Upper lobe of right lung (tissue), 1 donor: ENCODE measurements at places on chromosomes 11 and 22. TPM values are rescaled to one million over a fixed set of nuclear protein-coding genes. Genes with fewer than 3 reads are reported as not detected.
A peak's percentile ranks its signal among the peaks of the same experiment; 100 is the strongest.

DNA sequence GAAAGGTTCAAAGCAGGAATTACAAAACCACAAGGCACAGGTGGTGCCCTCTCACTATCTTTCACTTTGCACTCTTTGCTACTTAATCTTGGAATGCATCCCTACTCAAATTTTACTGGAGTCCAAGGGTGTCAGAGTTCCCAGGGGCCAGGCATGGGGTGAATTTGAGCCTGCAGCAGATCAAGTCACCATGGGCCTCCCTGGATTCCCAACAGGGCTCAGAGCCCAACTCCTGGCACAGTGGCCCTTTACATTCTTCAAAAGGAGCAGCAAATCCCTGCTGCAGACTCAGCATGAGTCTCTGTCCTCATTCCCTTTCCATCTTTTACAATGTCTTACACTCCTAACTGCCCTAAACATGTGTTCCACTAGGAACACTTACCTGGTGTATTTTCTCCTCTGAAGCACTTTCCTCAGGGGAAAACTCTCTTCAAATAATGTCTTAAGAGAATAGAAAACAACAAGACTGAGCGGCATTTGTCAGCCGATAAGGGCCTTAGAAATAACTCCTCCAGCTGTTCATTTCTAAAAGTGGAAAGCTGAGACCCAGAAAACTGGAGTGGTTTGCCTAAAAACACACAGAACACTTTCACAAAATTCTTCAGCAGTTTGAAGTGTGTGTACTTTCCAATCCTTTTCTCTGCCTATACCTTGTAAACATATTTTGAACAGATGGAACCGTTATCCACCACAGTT is 596.0 kb downstream of the INSC start:
- no peaks in the 10 kb centered on the region for H3K36me3 ChIP-seq
- DNase-seq = no peak
- H3K4me3 ChIP-seq = no peak overlapping the region
- no peak overlapping the region for H3K27ac ChIP-seq
- H3K27me3 ChIP-seq = no peaks in the 10 kb centered on the region

DNA sequence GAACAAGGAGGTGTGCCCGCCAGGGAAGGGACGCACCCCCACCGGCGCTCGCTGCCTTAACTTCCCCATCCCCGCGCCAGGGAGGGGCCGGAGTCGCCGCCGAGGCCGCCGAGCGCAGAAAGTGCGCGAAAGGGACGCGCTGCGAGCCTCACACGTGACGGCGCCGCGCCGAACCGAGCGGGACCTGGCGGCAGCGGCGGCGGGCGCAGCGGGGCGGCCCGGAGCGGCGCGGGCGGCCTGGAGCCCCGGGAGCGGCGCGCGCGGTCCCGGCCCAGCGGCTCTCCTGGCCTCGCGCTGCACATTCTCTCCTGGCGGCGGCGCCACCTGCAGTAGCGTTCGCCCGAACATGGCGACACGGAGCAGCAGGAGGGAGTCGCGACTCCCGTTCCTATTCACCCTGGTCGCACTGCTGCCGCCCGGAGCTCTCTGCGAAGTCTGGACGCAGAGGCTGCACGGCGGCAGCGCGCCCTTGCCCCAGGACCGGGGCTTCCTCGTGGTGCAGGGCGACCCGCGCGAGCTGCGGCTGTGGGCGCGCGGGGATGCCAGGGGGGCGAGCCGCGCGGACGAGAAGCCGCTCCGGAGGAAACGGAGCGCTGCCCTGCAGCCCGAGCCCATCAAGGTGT is at the start of gene SORL1:
Gene SORL1 (plus strand): TSS at position 329 of the 623 bp plus-strand sequence. CDS start 18 bp downstream, at position 347.
- no peaks in the 10 kb centered on the region for H3K36me3 ChIP-seq
- peaks cover 23% of the 10 kb centered on the region for H3K4me1 ChIP-seq
- H3K27ac ChIP-seq = peak within 1 kb of the TSS; percentile 69
- peak; percentile 91 for DNase-seq

GRCh38 chr22:29842740-29843139 is 4.7 kb upstream of the ASCC2 start:
- DNase-seq = no peak
- H3K27ac ChIP-seq = no peak overlapping the region

DEAF1 gene
- 27.1 TPM for total RNA-seq

DNA sequence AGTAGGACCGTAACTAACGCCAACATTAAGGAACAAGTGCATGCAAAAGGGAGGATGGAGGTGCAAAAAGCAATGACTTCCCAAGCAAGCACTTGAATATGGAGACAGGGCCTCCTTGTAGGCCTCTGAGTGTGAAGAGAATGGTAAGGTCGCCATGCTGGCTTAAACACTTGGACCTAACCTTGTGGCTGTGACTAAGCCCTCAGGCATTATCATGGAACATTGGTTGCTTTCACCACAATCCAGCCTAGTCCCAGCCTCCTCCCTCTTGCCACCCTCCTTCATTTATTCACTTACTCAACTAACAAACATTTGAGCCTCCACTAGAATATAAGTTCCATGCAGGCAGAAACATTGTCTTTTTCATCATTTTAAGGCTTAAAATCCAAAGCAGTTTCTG is 11.9 kb upstream of the SYTL2 start:
- no peaks in the 10 kb centered on the region for H3K36me3 ChIP-seq
- no peaks in the 10 kb centered on the region for H3K27me3 ChIP-seq
- no peak overlapping the region for H3K4me3 ChIP-seq

GRCh38 chr11:62217191-62217748 is 8.8 kb downstream of the SCGB2A1 start:
- no peak overlapping the region for H3K27ac ChIP-seq
- H3K36me3 ChIP-seq = no peaks in the 10 kb centered on the region
- no peak overlapping the region for H3K4me3 ChIP-seq
- no peaks in the 10 kb centered on the region for H3K27me3 ChIP-seq

DNA sequence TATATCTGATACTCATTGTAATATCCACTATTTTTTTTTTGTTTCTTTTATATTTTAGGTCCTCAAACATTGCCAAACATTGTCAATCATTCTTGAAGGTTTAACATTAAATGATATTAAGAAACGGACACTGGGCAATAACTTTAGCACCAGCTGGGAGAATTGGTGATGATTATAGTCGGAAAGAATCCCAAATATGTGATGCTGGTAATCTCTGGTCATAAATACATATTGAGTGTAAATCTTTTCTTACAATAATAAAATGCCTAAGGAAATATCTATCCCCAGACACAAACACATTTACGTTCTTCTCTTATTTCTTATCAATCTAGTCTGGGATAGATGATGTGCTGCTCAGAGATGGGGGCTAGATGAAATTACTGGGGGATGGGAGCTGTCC is 25.2 kb downstream of the OR51E2 start:
- H3K4me1 ChIP-seq = no peaks in the 10 kb centered on the region
- no peak overlapping the region for H3K4me3 ChIP-seq
- H3K36me3 ChIP-seq = no peaks in the 10 kb centered on the region
- H3K27me3 ChIP-seq = no peaks in the 10 kb centered on the region
- H3K27ac ChIP-seq = no peak overlapping the region

IGF2 gene
- 8.8 TPM for total RNA-seq

- DNase-seq = no peak
- no peaks in the 10 kb centered on the region for H3K36me3 ChIP-seq
- H3K27ac ChIP-seq = peak overlapping the region; percentile 94
- H3K4me3 ChIP-seq = no peak overlapping the region
- H3K4me1 ChIP-seq = peaks cover 30% of the 10 kb centered on the region
These were observed 16.8 kb upstream of the B4GALNT4 start for GRCh38 chr11:352456-353031.

GRCh38 chr11:1597994-1598380 is at the start of gene KRTAP5-2:
KRTAP5-2 (minus strand) TSS chr11:1598294; CDS start chr11:1598250, 44 bp downstream.
- H3K27ac ChIP-seq = no peak within 1 kb of the TSS
- H3K27me3 ChIP-seq = peaks cover 5% of the 10 kb centered on the region
- H3K4me3 ChIP-seq = no peak within 1 kb of the TSS
- no peaks in the 10 kb centered on the region for H3K36me3 ChIP-seq
- DNase-seq = no peak

- DNase-seq = peak; percentile 81
- H3K4me3 ChIP-seq = peak overlapping the region; percentile 29
- no peaks in the 10 kb centered on the region for H3K27me3 ChIP-seq
- peak overlapping the region; percentile 92 for H3K27ac ChIP-seq
- H3K4me1 ChIP-seq = peaks cover 65% of the 10 kb centered on the region
- no peaks in the 10 kb centered on the region for H3K36me3 ChIP-seq
These were observed 13.6 kb upstream of the CDC42EP1 start for GRCh38 chr22:37546437-37547250.

SCUBE2 gene
- 9.9 TPM for total RNA-seq

GRCh38 chr22:48781868-48782267 is 1045.8 kb downstream of the BRD1 start:
- no peak for DNase-seq
- no peaks in the 10 kb centered on the region for H3K36me3 ChIP-seq
- no peaks in the 10 kb centered on the region for H3K27me3 ChIP-seq
- no peak overlapping the region for H3K4me3 ChIP-seq

GRM5 gene
- 0.06 TPM for total RNA-seq

- no peak for DNase-seq
- H3K4me3 ChIP-seq = peak overlapping the region; percentile 21
- peak overlapping the region; percentile 37 for H3K27ac ChIP-seq
- no peaks in the 10 kb centered on the region for H3K27me3 ChIP-seq
These were observed 230.4 kb downstream of the ST3GAL4 start for GRCh38 chr11:126585774-126586491.

GRCh38 chr22:46309526-46310085 is 12.9 kb downstream of the GTSE1 start:
- no peak overlapping the region for H3K27ac ChIP-seq
- no peaks in the 10 kb centered on the region for H3K4me1 ChIP-seq
- no peak overlapping the region for H3K4me3 ChIP-seq
- no peaks in the 10 kb centered on the region for H3K36me3 ChIP-seq
- H3K27me3 ChIP-seq = no peaks in the 10 kb centered on the region

F2 gene
- total RNA-seq = not detected

- H3K4me3 ChIP-seq = no peak overlapping the region
- no peaks in the 10 kb centered on the region for H3K36me3 ChIP-seq
- no peaks in the 10 kb centered on the region for H3K27me3 ChIP-seq
- H3K4me1 ChIP-seq = peaks cover 33% of the 10 kb centered on the region
These were observed 57.5 kb upstream of the PLET1 start for GRCh38 chr11:112318184-112318591.

DNA sequence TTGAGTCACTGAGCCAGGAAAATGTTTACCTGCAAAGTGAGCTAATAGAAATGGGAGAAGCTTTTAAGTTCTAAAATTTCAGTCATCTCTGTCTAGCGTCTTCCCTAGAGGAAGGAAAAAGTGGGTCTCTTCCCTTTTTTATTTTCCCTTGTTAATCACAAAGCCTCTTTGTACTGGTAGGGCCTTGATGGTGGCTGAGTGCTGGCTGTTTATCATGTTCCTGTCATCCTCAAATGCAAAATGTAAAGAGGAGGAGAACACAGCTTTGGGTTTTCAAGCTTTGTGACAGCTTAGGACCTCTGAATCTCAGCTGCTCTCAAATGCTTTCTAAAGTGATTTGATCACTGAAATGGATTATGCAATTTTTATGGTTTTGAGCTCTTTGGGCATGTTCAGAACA is 222.0 kb downstream of the TMEM135 start:
- H3K4me1 ChIP-seq = no peaks in the 10 kb centered on the region
- no peak overlapping the region for H3K27ac ChIP-seq
- no peak overlapping the region for H3K4me3 ChIP-seq
- DNase-seq = no peak

PRODH gene
- total RNA-seq = 60.9 TPM

ARHGAP42 gene
- 19.8 TPM for total RNA-seq

PIK3C2A gene
- 96.8 TPM for total RNA-seq

GRCh38 chr11:43289368-43289767 is 22.4 kb upstream of the API5 start:
- H3K27ac ChIP-seq = no peak overlapping the region
- DNase-seq = no peak
- no peak overlapping the region for H3K4me3 ChIP-seq
- no peaks in the 10 kb centered on the region for H3K4me1 ChIP-seq
- no peaks in the 10 kb centered on the region for H3K27me3 ChIP-seq

GRCh38 chr11:44759743-44760476 is 33.1 kb downstream of the TSPAN18 start:
- DNase-seq = no peak
- H3K4me1 ChIP-seq = peaks cover 10% of the 10 kb centered on the region
- H3K4me3 ChIP-seq = no peak overlapping the region
- H3K27me3 ChIP-seq = no peaks in the 10 kb centered on the region

DNA sequence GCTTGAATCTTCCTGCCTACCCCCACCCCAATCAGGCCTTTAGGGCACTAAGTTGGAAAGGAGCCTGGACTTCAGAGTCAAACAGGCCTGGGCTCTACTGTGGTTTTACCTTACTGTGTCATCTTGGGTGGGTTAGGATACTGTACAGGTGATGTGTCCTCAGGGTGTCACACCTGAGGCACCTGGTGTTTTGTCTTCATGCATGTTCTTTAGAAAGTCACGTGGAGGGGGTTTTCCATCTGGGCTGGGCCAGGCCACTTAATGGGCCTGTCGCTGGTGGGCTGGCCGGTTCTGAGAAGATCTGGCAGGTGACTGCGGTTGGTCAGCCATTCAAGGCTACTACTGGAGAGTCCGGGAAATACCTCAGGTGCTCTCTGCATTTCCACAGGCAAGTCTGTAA is 92.6 kb downstream of the SWAP70 start:
- no peak overlapping the region for H3K4me3 ChIP-seq
- peaks cover under 1% of the 10 kb centered on the region for H3K36me3 ChIP-seq
- no peaks in the 10 kb centered on the region for H3K27me3 ChIP-seq
- DNase-seq = no peak
- no peak overlapping the region for H3K27ac ChIP-seq

MYOD1 gene
- not detected for total RNA-seq

DNA sequence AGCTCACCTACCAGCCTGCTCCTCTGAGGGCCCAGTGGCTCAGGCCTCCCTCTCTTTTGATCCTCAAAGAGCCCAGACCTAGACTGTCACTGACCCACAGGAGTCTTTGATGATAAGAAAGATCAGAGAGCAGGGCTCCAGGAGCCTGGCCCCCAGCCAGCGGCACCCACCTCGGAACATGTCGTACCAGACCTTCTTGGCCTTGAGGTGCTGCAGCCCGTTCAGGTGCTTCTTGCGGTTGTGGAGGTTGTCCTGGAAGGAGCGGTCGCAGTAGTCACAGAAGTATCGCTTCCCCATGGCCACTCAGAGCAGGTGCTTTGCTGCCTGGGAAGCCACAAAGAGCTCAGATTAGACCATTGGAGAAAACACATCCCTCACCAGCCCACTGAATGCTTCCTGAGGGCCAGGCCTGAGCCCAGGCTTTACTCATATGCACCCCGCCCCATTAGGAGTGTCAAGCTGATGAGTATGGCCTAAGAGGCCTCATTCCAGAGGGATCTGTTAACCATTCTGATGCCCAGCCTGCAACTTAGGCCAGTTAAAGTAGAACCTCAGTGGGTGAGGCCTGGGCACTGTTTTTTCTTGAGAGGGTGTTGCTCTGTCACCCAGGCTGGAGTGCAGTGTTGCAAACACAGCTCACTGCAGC is 18.4 kb downstream of the ZMAT5 start:
- DNase-seq = no peak
- H3K36me3 ChIP-seq = peaks cover 27% of the 10 kb centered on the region
- H3K27me3 ChIP-seq = no peaks in the 10 kb centered on the region

GRCh38 chr22:29037340-29037932 is 24.2 kb downstream of the C22orf31 start:
- no peak overlapping the region for H3K4me3 ChIP-seq
- DNase-seq = no peak
- no peaks in the 10 kb centered on the region for H3K36me3 ChIP-seq
- no peaks in the 10 kb centered on the region for H3K27me3 ChIP-seq

OR5AR1 gene
- not detected for total RNA-seq
